Activated T-helper 1 cell treated with anti-CD3 and anti-CD28 coated beads, Interleukin-2, amount 50 U/mL, for 16 hours (primary cell): ENCODE measurements at places on chromosomes 3 and 15.

DNA sequence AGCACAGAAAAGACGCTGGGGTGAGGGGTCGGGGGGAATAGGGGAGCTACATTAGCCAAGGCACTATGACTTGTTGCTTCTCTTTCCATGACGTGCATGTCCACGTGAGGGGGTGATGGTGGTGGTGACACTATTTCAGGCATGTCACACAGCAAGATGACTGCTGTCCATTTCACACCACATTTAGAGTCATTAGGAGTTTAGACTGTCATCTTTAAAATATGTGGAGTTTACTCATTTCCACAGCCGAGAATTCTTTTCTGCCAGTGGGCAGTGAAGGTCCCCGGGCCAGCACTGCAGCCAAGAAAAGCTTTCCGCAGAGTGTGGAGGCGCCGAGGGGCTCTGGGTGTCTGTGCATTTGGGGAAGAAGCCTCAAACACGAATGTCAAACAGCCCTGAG, 954 bp upstream of the DGKG start:
- no peak for DNase-seq

- DNase-seq: no peak
Measured at GRCh38 chr3:156626104-156626503, 48.3 kb upstream of the TIPARP start.

DNA sequence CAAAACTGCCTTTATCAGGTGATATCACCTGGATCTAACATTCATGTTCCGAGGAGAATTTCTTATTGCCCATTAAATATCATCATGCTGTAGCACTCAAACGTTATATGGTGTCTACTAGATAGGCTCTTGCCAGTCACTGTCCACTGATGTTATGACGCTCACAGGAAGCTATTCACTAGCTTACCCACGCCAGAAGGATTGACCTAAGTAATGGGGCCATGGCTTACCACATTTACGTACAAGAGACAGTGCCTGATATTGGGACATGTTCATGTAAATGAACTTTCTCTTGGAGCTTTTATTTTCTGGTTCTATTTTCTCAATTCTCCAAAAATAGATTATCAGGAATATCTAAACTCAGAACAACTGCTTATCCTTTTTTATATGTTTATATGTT, 91.7 kb upstream of the NAALADL2 start:
- DNase-seq: no peak

DNA sequence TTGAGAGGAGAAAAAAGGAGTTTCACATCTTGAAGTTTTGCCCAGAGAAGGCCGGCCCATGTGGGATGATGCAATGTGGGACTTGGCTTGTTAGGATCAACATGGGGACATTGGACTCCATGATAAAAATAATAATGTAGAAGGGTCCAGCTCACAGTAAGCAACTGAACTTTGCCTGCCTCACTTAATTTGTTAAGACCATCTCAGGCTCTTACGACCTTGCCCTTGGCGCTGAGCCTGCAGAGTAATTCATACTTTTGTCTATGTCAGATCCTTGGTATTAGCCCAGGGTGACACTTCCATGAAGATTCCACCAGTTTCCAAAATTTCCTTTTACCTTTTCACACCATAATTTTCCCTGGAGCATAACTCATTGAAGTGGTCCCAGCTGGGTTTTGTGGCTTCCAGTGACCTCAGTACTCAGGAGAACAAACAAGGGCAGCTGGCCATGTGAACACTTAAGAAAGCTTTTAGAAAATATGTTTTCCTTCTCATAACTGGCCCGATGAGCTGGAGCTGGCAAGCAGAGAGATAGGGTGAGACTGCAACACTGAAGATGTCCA, 315.4 kb upstream of the RASGRP1 start:
- no peak for DNase-seq

GRCh38 chr3:151320131-151320530, 3.5 kb upstream of the GPR87 start:
- no peak for DNase-seq

DNA sequence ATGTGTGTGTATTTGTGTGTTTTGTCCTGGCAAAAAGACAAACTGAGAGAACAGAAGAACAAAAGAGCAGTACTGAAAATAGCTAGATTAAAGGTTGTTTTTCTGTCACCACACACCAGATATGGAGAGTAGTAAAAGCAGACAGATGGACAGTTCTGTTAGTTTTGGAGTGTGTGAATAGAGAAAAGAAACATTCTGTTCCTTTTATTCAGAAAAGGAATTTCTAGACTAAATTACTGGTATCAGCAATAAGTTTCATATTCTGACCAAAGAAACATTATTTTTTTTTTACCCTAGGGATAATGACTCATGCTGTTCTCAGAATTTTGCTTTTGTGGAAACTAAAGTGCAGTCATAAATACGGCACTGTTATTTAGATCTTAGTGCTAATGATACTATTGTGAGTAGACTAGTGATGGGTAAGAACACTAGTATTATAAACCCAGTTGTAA, 32.9 kb downstream of the PIK3CA start:
- no peak for DNase-seq

DNA sequence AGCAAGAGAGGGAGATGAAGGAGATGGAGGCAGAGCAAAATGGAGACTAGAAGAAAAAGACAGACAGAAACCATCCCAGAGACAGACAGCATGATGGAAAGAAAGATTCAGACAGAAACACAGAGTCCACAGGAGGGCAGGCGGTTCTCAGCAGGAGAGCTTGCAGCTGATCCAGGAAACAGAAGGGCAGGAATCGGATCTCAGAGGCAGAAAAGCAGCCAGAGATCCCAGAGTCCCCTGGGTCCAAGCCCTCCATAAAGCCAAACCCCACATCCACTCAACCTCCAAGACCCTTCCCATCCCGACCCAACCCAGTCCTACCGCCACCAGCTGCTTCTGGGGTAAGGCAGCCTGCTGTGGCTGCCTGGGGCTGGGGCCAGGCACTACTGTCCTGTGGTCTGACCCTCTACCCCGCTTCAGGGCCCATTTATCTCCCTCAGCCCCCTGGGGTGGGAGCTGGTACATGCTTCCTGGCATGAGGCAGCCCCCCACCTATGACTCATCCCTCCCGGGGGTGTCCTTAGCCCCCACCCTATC, at the start of gene UCN2:
TSS of gene UCN2 (minus strand) at position 400 of the 537 bp plus-strand sequence. CDS start 657 bp downstream, outside the sequence.
- DNase-seq: no peak

DNA sequence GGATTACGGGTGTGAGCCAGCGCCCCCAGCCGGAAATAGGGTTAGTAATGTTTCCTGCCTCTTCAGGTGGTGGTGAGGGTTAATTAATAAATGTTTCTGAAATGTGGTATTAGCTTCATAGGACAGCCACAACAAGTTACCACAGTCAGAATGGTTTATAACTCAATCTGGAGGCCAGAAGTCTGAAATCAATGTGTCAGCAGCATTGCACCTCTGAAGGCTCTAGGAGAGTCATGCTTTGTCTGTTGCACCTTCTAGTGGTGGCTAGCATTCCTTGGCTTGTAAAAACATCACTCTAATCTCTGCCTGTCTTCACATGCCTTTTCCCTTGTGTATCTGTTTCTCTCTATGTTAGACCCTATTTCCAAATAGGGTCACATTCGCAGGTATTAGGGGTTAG, 7.8 kb upstream of the RPSA start:
- no peak for DNase-seq

DNA sequence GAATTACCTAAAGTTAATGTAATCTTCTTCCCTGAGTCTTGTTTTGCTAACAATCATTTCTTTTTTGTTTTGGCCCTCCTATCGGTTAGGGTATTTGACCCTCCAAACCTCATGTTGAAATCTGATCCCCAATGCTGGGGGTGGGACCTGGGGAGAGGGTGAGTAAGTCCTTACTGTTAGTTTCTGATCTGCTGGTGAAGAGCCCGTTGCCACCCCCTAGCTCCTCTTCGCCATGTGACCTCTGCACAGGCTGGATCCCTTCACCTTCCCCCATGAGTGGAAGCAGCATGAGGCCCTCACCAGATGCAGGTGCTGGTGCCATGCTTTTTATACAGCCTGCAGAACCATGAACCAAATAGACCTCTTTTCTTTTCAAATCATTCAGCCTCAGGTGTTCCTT, 62.8 kb upstream of the ADCY5 start:
- DNase-seq: no peak

DNA sequence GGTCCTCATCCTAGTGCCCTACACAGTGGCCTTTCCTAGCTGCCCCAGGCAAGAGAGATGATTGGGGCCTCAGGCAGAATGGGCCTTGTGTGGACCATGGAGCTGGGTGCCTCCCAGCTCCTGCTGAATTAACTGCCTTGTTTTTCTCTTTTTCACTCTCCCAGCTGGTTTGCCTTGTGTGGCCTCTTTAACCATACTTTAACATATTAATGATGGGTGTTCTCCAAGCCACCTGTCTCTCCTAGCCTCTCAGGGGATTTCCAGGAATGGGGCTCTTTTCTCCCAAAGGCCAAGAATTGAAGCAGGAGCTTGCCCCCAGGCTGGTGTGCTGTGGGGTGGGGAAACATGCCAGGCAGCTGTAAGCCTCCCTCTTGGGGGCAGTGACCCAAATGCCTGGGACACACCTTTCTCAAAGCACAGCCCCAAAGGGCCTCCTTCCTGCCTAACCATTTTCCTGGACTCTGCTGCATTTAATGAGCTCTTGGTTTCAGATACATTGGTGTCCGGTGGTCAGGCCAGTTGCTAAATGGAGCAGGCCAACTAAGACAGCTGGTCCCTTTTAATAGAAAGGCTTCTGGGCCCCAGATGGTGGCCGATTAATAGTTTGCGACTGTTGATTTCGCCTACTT, 5.6 kb downstream of the ALPK3 start:
- DNase-seq: no peak

- DNase-seq: no peak
Measured at GRCh38 chr15:80531388-80531787, 127.2 kb downstream of the ARNT2 start.

GRCh38 chr3:4950351-4950784, 28.9 kb upstream of the BHLHE40 start:
- no peak for DNase-seq

DNA sequence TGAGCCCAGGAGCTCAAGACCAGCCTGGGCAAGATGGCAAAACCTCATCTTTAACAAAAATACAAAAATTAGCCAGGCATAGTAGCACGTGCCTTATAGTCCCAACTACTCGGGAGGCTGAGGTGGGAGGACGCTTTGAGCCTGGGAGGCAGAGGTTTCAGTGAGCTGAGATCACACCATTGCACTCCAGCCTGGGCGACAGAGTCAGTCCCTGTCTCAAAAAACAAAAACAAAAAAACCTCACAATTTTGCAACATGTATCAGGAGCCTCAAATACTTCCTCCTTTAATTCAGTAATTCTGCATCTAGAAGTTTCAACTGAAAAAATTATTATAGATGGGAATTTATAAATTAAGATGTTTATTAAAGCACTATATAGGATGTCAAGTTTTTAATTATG, 1.1 kb downstream of the MRPL47 start:
- DNase-seq: no peak

DNA sequence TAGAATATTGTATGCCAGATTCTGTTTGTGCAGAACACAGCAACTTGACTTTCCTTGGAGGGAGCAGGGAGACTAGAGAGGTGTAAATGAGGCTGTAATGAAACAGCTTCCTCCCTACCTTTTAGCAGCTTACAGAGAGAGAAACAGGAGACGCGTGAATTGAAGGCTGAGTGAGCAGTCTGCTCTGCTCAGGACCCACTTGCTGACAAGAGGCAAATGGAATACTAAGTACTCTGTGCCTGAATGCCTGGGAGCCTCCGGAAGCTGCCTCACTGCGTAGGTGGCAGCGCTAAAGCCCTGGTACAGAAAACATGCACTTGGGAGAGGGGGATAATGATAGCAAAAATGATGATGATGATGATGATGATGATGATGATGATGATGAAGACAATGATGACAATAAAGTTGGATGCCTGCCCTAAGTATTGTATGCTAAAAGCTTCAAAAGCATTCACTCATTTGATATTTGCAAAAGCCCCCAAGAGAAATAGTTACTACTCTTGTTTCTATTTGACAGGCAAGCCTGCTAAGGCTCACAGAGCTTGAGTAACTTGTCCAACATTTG, 548.9 kb downstream of the NTRK3 start:
- DNase-seq: no peak

DNA sequence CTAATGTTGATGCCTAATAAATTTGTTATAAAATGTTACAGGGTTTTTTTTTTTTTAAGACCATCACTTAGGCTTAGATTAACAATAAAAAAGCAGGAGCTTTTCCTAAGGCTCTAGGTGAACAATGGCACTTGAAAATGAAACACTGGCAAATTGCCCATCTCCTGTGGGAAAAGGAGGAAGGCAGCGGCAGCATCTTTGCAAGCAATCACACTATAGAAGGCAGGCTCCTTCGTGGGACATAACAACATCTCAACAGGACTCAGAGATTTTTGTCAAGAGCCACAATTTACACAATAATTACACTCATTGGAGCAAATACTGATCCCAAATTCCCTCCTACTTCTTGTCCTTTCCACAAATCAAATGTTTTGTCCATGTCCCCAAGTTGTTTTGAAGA, 646.7 kb downstream of the ROBO2 start:
- DNase-seq: no peak

DNA sequence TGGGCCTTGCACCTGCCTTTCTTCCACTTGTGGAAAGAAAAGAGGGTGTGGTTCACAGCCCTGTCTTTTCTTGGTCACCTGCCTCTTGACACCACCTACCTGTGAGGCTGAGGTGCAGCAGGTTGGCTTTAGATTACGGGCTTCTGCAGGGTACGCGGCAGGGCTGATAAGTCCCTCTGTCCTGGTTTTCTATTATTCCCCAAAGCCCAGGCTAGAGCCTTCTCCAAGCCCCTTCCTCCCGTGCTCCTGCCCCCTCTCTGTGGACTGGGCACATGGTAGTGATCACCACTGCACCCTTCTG, 44.8 kb upstream of the HACD2 start:
- DNase-seq: no peak

DNA sequence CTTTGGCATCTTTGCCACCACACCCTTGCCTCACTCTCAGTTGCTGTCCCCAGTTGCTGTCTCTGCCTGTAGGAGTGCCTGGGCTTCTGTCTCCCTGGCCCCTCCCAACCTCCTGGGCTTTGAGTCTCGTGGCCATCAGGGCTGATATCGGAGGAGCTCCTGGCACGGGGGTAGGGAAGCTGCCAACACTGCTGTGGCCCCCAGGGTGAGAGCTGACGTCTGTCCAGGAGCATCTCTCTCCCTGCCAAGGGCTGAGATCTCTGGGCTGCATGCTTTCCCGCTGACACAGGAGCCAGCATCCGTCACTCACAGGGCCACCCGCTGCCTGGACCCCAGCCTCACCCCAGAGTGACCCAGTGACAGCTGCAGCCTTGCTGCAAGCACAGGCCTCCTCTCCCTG, 47.4 kb downstream of the EXOG start:
- DNase-seq: no peak

DNA sequence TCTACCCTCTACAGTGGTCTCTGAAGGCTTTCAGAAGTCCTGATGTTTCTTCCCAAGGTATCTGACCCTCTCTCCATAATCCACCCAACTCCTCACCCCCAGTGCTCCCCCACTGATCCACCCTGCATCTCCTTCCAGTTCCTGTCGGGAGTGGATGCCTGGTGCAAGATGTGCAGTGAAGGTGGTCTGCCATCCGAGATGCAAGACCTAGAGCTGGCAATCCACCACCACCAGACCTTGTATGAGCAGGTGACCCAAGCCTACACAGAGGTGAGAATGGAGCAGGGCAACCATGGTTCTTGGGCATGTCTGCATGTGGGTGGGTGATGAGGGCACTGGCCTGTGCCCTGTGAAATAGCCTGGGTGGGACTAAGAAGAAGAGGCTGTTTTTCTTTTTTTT, 337.8 kb upstream of the ROPN1 start:
- no peak for DNase-seq

GRCh38 chr3:159928666-159929065, 60.0 kb upstream of the IL12A start:
- DNase-seq: no peak
